ENCODE measurements at places on chromosomes 1 and 21. TPM values are rescaled to one million over a fixed set of nuclear protein-coding genes. Genes with fewer than 3 reads are reported as not detected.

RAB42 gene
- total RNA-seq, result 1.6 TPM

FCGR3A gene
- total RNA-seq, result not detected

- DNase-seq, result no peak
Observed at GRCh38 chr1:63906047-63906704, 132.4 kb downstream of the ROR1 start.

DNA sequence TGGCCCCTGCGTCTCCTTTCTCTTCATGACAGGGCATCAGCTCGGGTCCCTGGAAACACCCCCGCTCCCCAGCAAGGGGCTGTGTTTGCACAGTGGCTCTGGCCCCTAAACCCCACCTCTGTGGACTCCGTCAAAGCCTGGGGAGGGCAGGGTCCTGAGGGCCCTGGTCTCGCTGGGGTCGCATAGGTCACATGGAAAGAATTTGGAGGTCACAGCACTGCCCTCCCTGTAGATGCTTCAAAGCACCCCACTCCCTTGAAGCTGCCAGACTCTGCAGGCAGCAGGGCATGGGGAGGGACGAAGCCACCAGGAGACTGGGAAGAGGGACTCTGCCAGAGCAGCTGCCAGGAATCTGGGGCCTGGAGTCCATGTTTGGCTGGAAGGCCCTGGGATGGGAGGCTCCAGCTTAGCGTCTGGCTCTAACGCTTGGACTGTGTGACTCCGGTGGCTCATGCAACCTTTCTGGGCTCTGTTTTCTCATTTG lies 36.6 kb upstream of the ECE1 start:
- peak; percentile 39 for DNase-seq

- DNase-seq, result peak; percentile 70
Observed at GRCh38 chr21:45138199-45139002, 64.0 kb downstream of the ADARB1 start.

GRCh38 chr1:225748529-225748928 lies 29.1 kb upstream of the SRP9 start:
- DNase-seq, result no peak

DNA sequence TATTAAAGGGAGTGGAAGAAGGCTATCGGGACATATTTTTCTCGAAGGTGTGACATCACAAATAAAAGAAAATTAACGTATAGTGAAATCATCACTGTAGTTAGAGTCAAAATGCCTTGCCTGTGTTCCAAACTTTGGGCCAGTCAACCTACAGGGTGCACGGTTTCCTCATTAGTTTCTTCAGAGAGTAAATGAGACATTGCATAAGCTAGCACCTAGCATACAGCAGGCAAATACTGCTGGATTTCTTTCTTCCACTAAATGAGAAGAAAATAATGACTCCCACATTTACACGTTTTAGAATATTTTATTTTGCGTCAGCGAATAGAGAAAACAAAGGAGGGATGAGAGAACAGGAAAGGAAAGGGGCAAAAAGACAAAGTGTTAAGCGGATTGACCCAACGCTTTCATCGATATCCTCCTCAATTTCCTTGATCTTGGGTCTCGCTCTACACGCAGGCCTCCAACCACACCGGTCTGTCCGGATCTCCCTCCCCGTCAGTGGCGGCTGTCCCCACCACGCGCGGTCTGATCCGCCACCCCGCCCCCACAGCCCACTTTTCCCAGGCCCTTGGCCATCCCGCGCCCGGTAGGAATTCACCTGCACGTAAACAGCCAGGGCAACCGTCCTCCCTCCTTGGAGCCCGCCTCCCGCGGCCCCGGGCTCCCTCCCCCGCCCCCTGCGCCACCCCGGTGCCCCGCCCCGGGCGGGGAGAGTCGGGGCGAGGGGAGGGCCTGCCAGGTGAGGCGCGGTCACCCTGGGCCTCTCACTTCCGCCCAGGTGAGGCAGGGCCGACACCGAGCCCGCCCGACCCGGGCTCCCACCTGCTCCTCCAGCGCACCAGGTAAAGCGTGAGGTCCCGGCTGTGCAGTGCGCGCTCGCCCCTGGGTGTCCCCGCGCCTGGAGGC lies at the start of gene PATJ:
Gene PATJ (plus strand): TSS at position 770 of the 909 bp plus-strand sequence. CDS start 20,413 bp downstream, outside the sequence.
- peak; percentile 27 for DNase-seq

GRCh38 chr1:18681423-18681835 lies 50.8 kb downstream of the PAX7 start:
- DNase-seq, result peak; percentile 16
